ENCODE measurements at places on chromosomes 12 and 14.

GRCh38 chr14:99685151-99685591 lies 1.1 kb downstream of the CYP46A1 start:
- DNase-seq: no peak

DNA sequence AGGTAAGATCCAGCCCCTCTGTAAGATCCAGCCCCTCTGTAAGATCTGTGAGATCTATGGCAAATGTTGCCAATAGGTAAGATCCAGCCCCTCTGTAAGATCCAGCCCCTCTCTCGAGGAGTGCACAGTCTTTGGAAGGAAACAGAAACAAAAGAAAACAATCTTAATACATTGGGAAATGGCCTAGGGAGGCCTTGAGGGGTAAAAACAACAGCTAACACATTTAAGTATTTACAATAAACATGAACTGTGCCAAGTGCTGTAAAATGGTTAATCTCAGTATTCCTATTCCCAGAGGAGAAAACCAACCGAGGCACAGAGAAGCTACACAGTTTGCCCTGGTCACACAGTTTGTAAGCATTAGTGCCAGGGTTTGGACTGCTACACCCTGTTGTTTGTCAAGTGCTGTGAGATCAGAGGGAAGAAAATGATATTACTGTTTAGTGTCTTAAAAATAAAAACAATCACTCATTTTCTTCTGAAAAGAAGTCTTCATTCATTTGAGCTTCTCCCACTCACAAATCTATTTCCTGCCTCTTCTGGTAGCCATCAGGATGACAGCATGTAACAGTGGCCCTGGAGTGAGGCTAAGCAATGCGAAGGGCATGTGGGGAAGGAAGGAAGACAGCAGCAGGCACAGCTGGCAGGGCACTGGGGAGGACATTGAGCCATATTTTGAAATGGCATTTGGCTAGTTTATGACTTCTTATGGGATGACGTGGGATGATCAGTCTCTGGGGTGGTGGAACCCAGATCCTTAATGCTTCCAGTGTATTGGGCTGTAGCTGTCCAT lies 118.7 kb upstream of the PTPRQ start:
- no peak for DNase-seq

DNA sequence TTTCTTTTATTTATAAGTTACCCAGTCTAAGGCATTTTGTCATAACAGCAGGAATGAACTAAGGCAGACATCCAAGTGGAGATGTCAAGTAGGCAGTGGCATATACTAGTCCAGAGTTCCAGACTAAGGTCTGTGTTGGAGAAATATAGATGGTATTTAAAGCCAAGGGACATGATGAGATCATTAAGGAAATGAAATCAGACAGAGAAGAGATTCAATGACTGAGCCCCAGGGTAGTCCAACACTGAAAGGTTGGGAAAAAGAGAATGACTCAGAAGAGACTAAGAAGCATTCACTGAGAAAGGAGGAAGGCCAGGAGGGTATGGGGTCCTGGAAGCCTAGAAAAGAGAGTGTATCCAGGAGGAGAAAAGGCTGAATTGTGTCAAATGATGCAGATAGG lies 442.2 kb upstream of the CCDC196 start:
- no peak for DNase-seq

DNA sequence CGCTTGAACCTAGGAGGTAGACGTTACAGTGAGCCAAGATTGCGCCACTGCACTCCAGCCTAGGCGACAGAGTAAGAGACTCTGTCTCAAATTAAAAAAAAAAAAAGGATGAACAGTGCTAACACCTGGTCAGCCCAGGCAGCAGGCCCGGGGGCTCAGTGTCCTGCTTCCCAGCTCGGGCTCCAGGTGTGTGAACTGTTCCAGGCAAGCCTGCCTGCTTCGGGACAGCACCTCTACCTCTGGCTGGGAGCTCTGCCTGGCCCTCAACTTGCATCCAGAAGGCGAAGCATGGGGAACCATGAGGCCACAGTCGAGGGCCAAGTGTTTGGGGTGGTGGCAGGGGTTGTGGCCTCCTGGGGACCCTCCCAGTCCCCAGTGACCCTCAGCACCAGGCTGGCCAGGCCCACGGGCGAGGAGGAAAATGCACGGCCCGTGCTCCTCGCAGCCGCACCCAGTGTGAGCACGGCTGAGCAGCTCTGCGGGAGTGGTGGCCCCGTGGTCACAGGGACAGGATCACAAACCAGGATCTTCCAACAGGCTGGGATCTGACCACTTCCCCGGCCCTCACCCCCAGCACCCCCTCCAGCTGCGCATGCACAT lies 15.5 kb downstream of the CDCA4 start:
- DNase-seq: peak; percentile 12

GRCh38 chr14:73492043-73492552 lies 1.4 kb downstream of the RIOX1 start:
- DNase-seq: no peak

GRCh38 chr12:28172434-28173030 lies 17.7 kb upstream of the CCDC91 start:
- DNase-seq: no peak

GRCh38 chr14:105173901-105174894 lies 5.6 kb upstream of the JAG2 start:
- DNase-seq: peak; percentile 68

- no peak for DNase-seq
Measured at GRCh38 chr14:83913476-83913875, 1616.5 kb upstream of the FLRT2 start.

DNA sequence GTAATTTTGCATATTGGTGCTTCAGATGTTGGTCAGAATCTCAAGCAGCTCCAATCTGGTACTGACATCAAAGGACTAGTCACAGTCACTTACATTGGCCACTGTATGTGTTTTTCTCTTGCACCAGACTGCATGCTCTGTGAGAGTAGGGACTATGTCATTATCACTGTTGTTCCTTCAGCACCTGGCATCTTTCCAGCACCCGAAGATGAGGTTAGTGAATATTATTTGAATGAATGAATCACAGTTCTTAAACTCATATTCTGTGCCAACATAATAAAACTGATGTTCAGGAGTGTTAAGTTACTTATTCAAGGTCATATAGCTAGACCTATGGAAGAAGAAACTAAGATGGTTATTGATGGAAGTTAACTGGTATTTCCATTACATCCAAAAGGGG lies 204.5 kb upstream of the TBX3 start:
- DNase-seq: no peak

DNA sequence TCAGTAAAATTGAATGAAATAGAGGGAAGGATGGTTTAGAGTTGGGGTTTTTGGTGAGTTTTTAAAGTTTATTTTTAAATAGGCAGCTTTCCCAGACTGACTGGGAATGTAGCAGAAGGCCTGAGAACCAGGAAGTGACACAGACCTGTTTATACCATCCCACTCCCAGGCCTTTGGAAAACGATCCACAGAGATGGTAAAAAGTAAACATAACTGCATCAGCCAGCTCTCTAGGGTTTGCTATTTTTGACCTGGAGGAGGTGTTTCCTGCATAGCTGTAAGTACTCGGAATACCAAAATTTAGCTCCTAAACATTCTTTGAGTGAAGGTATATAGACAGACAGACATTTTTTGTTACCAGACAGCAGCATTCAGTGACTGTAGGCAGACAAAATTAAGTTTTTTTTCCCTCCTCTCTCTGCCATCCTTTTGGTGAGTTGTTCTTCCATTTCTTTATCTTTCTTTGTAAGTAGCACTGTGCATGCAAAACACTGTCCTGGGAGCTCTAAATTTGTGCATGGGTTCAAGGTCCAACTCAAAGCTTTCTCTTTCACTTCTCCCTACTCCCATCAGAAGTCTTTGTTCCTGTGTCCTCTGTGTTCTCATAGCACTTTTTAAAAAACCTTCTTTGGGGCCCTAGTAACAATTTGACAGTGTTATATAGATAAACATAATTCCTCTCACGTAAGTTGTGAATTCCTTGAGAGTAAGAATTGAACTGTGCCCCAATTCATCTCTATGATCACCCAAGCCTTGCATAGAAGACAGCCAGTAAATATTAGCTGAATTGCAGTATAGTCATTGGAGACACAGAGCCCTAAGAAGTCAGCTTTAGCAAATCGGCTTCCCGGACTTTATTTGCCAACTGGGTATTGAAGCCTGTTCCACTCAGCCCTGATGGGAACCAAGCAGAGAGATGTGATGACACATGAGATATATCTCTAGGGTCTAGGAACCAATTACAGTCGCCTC lies 37.4 kb downstream of the SUSD6 start:
- DNase-seq: no peak

GRCh38 chr12:100553936-100554335 lies 19.5 kb upstream of the GAS2L3 start:
- no peak for DNase-seq

- DNase-seq: no peak
Measured at GRCh38 chr12:4460761-4461160, 15.1 kb upstream of the FGF6 start.

DNA sequence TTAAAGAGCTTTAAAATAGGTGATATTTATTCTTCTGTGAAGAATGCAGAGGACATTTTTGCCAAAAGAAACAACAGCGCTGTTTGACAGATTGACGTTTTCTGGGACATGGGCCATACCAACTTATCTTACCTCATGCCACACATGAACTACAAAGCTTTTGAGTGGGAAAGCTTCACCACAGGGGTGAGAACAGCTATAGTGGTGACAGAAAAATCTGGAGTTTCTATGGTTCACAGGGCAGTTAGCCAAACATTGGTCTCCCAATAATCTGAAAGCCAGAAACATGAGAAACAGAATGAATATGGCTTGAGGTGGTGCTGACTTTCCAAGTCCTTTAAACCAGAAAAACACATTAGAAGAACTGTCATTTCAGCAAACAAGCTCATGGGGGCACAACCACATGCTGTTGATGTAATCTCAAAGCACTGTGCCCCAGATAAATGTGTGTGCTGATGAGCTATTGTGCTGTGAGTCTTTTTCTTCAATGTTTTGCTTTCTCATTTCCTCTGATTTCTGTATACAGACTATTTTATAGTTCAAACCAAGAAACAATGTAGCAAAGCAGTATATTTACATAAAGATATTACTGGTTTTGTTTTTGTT lies 905.4 kb downstream of the SLC16A7 start:
- no peak for DNase-seq

GRCh38 chr12:62468935-62469334 lies 2.3 kb downstream of the MON2 start:
- no peak for DNase-seq

GRCh38 chr12:131990066-131990979 lies 40.6 kb downstream of the EP400 start:
- no peak for DNase-seq

GRCh38 chr14:69682621-69683263 lies 71.3 kb downstream of the SUSD6 start:
- DNase-seq: no peak

- DNase-seq: no peak
Measured at GRCh38 chr12:115926037-115926670, 351.3 kb downstream of the MED13L start.

- no peak for DNase-seq
Measured at GRCh38 chr14:73100334-73100733, 36.0 kb upstream of the PSEN1 start.

DNA sequence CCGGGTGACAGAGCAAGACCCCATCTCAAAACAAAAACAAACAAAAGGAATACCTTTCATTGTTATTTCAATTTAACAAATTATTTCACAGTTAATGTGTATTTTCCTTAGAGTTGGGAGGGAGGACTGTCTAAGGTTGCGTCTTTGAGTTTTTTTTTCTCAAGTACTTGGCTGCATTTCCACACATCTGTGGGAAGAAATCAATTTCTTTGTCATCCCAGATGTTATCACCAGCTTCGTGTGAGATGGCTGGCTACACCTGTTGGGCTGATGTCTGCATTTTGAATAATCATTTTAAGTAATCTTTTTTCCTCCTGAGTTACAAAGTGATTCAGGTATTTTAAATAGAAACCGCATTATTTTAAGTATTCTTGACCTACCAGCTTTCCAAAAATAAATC lies 59.4 kb downstream of the EML1 start:
- no peak for DNase-seq

GRCh38 chr14:72443991-72444441 lies 449.9 kb downstream of the DPF3 start:
- no peak for DNase-seq

DNA sequence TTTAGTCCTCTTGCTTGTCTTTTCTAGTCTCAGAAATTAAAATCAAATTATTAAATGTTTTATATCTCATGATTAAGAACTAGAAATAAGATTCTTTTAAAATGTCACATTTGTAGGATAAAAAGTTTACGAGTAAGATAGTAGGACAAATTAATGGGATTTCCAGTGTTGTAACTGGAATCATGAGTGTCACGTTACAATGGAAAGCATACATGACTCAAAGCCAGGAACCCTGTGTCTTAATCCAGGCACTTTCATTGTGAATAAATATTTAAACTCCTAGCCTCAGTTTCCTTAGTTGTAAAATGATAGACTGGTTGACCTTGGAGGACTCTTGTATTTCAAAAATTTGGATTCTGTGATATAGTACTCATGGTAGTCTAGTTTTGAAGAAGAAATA lies 84.9 kb downstream of the MIA2 start:
- no peak for DNase-seq

GRCh38 chr14:47366006-47366405 lies 309.4 kb downstream of the MDGA2 start:
- no peak for DNase-seq
